T-helper 2 cell (primary cell): ENCODE measurements at places on chromosomes 1 and 21.
A peak's percentile ranks its signal among the peaks of the same experiment; 100 is the strongest.

DNA sequence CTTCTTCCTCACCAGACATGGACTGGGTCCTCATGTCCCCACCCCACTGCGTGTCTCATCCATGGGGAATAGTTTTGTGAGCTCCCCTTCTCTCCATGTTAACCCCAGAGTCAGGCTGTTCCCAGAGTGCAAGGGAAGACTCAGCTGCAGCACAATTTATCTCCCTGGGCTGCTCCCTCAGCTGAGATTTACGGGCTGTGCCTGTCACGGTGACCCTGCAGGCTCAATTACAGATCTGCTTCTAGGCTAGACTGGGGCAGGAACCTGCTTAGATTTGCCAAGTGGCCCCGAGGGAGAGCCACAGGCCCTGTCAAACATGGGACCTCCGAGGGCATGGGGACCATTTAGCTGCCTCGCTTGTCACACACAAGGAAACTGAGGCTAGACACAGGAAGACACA, 37.8 kb downstream of the CDCP2 start:
- no peak for DNase-seq

DNA sequence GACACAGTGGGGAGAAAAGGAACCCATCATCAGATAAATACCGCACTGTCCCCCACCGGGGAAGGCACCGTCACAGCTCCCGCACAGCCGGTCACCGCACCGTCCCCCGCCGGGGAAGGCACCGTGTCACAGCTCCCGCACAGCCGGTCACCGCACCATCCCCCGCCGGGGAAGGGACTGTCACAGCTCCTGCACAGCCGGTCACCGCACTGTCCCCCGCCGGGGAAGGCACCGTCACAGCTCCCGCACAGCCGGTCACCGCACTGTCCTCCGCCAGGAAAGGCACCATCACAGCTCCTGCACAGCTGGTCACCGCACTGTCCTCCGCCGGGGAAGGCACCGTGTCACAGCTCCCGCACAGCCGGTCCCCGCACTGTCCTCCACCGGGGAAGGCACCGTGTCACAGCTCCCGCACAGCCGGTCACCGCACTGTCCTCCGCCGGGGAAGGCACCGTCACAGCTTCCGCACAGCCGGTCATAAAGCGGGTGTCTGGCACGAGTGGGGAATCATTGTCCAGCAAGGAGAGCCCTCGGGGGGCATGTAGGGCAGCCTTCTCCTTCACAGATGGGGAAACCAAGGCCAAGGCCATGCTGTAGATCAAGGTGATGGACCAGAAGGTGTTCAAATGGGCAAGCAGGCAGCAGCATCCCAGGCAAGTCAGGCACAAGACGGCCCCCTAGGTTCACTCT, 280.1 kb downstream of the NPHP4 start:
- DNase-seq = no peak

GRCh38 chr1:110339407-110340206, 430 bp downstream of the RBM15 start:
- peak; percentile 54 for DNase-seq

DNA sequence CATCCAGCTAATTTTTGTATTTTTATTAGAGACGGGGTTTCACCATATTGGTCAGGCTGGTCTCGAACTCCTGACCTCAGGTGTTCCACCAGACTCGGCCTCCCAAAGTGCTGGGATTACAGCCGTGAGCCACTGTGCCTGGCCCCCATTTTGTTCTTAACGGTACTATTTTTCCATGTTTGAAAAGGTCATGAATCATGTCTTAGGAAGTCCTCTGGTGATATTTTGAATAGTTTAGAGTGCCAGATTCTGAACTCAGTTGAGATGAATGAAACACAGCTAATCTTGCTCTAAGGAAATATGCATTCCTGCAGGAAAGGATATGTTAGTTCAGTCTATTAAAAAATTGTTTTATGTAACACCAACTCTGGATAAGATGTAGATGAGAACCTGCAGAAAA, 62.6 kb upstream of the ATP2B4 start:
- DNase-seq = no peak

DNA sequence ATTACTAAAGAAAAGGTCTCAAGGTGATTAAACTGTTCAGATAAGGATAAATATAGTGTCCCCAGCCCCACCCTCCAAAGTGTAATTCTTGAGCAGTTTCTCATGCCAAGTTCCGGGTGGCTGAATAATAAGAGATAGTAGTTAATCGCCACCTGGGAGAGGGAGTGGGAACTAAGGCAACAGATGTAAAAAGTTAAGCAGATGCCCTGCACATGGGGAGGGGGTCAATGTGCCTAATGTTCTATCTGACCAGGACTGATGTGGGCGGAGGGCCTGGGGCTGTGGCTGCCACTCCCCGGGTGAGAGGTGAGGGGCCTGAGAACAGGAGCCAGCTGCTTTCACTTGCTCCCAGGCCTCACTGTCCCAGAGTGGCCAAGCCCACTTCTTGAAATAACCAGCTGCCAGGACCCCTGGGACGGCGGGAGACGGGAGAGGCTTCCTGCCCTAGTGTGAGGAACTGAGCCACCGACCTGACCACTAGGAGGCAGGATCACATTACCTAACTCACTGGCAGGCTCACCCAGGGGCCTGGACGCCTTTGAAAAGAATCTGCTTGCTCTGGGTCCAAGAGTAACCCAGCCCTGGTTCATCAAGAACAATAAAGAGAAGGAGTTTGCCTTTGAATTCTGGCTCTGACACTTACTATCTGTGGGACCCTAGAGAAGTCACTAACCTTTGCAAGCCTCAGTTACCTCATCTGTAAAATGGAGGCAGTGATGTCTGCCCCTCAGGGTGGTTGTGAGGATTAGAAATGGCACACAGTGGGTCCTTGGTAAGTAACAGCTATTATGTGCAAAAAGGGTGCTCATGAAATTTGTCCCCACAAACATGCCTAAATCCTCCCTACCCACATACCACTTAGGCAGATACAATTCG, 179.2 kb downstream of the ATG4C start:
- peak; percentile 32 for DNase-seq

GRCh38 chr1:115647507-115647906, 5.7 kb downstream of the VANGL1 start:
- DNase-seq = no peak

DNA sequence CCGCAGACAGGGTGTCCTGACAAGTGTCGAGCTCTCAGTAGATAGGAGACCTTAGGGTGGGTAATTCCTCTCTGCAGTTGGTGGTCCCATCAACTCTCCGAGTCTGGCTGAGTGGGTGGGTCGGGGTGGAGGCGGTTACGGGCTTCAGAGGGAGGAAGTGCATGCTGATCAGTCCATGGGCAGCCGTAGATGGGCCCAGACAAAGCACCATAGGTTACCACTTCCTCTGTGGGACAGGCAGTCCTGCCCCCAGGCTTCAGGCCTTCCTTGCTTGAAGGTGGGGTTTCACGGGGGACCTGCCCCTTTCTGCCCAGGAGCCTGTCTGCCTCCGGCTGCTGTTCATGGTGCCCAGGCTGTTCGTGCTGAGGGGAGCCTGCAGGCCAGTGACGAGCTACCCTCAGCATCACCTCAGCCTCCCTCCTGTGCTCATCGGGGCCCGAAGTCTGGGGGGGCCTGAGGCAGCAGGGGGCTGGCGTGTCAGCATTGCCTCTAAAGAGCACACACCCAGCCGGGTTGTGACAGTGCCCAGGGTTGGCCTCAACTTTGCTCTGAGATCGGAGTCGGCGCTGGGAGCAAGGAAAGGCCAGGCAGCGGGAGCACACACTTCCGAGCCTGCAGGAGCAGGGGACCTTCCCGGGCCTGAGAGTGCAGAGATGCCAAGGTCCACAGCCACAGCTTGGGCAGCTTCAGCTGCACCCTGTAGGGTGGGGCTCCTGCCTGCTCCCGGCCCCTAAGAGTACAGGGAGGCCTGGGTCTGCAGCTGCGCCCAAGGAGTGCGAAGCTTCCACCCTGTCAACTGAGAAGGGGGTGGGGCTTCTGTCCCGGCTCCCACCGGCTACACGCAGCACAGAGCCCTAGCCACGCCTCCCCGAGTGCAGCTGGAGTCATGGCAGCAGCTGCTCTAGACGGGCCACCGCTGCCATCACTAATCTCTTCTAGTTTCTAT, 225.4 kb upstream of the NRIP1 start:
- DNase-seq = no peak

DNA sequence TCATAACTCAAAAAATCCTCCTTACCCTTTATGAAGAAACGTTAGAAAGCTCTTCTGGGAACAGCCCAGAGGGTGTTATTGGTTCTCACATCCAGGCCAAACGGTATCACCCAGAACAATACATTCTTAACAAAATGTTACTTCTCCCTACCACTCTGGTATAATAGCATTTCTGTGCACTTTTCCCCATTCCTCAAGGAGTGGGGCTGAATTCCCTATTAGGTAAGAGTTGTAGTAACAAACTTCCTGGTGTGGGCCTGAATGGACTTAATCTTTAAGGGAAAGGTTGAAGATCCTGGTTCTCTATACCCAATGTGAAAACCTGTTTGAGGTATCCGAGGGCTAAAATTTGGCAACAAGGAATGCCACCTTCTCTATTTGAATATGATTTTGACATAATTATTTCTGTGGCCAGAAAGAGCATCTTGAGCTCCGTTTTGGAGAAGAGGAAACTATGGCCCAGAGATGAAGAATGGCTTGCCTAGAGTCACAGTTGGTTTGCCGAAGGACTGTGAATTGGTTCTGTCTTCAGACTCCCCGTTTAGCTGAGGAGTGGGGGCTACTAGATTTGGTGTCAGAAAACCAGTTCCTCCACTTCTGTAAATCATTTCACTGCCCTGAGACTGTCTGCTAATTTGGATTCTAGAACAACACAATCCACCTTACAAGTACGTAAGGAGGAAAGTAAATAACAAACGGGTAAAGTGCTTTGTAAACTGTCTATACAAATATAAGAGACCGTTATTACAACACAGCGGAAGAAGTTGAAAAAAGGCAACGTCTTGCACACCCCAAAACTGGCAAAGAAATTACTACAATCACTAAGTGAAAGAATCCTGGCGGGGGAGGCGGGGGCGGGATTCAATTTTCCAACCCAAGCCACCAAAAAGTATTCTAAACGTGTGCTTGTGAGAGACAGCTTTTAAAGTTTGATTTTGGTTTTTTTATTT, 2.3 kb downstream of the ANP32E start:
- no peak for DNase-seq

- no peak for DNase-seq
Measured at GRCh38 chr1:185795181-185795580, 61.0 kb downstream of the HMCN1 start.

- DNase-seq = peak; percentile 85
Measured at GRCh38 chr1:28580722-28581530, 11.1 kb upstream of the RAB42 start.

GRCh38 chr1:56077206-56077605, 502.2 kb downstream of the PLPP3 start:
- no peak for DNase-seq
